Breast epithelium (tissue), 4 donors: ENCODE measurements at places on chromosomes 5 and 9. TPM values are rescaled to one million over a fixed set of nuclear protein-coding genes. Genes with fewer than 3 reads are reported as not detected.

Gene FGF18
- total RNA-seq = 0.16 TPM

Gene TCF7
- 2.1 TPM for total RNA-seq

Gene SPATA31A3
- total RNA-seq = not detected

Gene IRX2
- 69.4 TPM for total RNA-seq

Gene MARCOL
- total RNA-seq = not detected

Gene RNF130
- 267 TPM for total RNA-seq

Gene OCLN
- 35.7 TPM for total RNA-seq

GRCh38 chr9:136309101-136309801 lies 5.4 kb upstream of the CCDC187 start:
- no peaks in the 10 kb centered on the region for H3K4me1 ChIP-seq
- peaks cover 7% of the 10 kb centered on the region for H3K27me3 ChIP-seq
- no peak overlapping the region for H3K4me3 ChIP-seq
- no peaks in the 10 kb centered on the region for H3K36me3 ChIP-seq
- no peak overlapping the region for H3K27ac ChIP-seq
- DNase-seq = no peak

- DNase-seq = no peak
- H3K4me1 ChIP-seq = no peaks in the 10 kb centered on the region
- H3K36me3 ChIP-seq = no peaks in the 10 kb centered on the region
- H3K4me3 ChIP-seq = no peak overlapping the region
- H3K27ac ChIP-seq = no peak overlapping the region
- H3K27me3 ChIP-seq = no peaks in the 10 kb centered on the region
These were observed 389.4 kb upstream of the SLC24A2 start for GRCh38 chr9:20178197-20178596.

GRCh38 chr5:50794812-50795211 lies 128.4 kb downstream of the PARP8 start:
- DNase-seq = no peak
- no peaks in the 10 kb centered on the region for H3K4me1 ChIP-seq
- H3K4me3 ChIP-seq = no peak overlapping the region
- no peak overlapping the region for H3K27ac ChIP-seq

- no peak overlapping the region for H3K4me3 ChIP-seq
- H3K27ac ChIP-seq = no peak overlapping the region
- no peaks in the 10 kb centered on the region for H3K27me3 ChIP-seq
- DNase-seq = peak; percentile 39
- H3K36me3 ChIP-seq = no peaks in the 10 kb centered on the region
These were observed 45.2 kb downstream of the RNF130 start for GRCh38 chr5:180026320-180026719.

- peaks cover 5% of the 10 kb centered on the region for H3K4me1 ChIP-seq
- no peaks in the 10 kb centered on the region for H3K36me3 ChIP-seq
- no peak for DNase-seq
- H3K4me3 ChIP-seq = peak overlapping the region; percentile 71
- H3K27me3 ChIP-seq = peaks cover 81% of the 10 kb centered on the region
- no peak overlapping the region for H3K27ac ChIP-seq
These were observed 1.8 kb downstream of the LHX6 start for GRCh38 chr9:122226758-122227574.

DNA sequence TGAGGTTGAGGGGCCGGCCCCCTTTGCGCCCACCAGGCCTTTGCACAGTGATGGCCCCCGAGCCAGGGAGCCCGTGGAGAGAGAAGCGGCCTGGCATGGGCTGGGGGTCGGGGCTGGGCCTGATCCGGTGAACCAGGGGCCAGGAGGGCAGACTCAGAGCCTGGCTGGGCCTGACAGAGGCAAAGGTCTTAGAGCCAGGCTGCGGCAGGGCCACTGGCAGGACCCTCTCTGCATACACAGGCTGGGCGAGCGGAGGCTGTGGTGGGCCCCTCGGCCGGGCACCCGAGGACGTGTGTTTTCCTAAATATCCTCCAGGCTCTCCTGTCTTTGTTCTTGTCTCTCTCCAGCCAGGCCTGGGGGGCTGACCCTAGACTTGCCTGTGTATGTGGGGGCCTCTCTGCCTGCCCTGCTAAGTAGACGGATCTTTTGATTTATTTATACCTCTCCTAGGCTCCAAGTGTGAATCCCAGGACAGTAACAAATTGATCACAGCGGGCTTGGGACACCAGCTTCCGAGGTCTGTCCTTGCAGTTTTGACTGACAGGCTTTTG lies 933 bp downstream of the NEK6 start:
- H3K36me3 ChIP-seq = no peaks in the 10 kb centered on the region
- no peak for DNase-seq
- no peaks in the 10 kb centered on the region for H3K27me3 ChIP-seq
- peak overlapping the region; percentile 96 for H3K27ac ChIP-seq

DNA sequence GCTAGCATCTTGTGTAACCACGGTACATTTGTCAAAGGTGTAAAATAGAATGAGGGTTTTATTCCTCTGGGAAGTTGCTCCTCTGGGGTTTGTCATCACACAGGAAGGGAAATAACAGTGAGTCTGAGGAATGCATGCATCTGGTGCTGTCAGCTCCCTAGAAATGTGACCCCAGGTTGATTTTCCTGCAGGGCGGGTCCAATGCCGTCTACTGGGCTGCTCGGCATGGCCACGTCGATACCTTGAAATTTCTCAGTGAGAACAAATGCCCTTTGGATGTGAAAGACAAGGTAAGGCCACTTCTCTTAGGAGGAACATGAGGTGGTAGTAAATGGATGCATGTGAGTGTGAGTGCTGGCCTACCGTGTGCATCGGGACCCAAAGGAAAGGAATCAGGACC lies 78.8 kb upstream of the CTSL start:
- no peak for DNase-seq
- no peak overlapping the region for H3K4me3 ChIP-seq
- no peak overlapping the region for H3K27ac ChIP-seq
- H3K4me1 ChIP-seq = peaks cover 6% of the 10 kb centered on the region

DNA sequence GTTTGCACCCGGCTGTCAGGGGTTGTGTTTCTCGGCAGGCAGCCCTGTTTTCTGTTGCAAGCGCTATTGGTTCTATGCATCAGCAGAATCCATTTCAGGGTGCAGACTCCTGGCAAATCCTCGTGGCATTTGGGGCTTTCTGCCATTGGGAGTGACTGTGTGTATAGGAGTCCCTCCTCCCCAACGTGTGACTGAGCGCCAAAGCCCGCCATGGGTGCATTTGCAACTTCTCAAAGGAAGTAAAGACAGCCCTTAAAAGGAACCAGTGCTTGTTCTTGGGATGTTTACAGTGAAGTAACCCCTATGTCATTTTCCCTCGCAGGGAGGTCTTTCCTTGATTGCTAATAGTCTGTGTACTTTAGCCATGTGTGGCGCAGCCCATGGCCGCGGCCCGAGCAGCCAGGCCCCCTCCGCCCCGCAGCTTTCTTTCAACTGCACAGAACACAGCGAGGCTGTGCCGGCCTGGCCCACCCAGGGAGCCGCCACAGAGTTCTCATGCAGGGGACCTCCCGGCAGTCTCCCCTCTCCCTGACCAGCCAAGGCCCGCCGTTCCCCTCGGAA lies 175.6 kb downstream of the HSD17B3 start:
- H3K27me3 ChIP-seq = no peaks in the 10 kb centered on the region
- no peaks in the 10 kb centered on the region for H3K4me1 ChIP-seq
- no peak overlapping the region for H3K27ac ChIP-seq

DNA sequence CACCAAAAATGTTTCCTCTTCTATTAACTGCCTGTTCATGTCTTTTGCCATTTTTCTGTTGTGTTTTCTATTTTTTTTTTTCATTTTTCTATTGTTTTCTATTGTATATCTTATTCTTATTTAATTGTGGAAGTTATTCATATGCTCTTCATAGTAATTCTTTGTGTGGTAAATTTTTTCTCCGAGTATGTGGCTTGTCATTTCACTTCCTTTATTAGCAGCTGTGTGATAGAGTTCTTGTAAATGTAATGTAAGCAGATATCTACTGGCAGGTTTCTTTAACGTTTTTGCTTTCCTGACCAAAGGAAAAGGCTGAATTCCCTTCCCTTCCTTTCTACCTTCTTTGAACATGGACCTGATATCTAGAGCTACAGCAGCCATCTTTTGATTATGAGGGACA lies 5.8 kb upstream of the PLPP1 start:
- no peaks in the 10 kb centered on the region for H3K36me3 ChIP-seq
- no peaks in the 10 kb centered on the region for H3K4me1 ChIP-seq

GRCh38 chr5:71973563-71973962 lies 133.7 kb upstream of the MAP1B start:
- no peaks in the 10 kb centered on the region for H3K27me3 ChIP-seq
- no peaks in the 10 kb centered on the region for H3K36me3 ChIP-seq
- no peak for DNase-seq
- H3K27ac ChIP-seq = peak overlapping the region; percentile 57
- H3K4me3 ChIP-seq = no peak overlapping the region

DNA sequence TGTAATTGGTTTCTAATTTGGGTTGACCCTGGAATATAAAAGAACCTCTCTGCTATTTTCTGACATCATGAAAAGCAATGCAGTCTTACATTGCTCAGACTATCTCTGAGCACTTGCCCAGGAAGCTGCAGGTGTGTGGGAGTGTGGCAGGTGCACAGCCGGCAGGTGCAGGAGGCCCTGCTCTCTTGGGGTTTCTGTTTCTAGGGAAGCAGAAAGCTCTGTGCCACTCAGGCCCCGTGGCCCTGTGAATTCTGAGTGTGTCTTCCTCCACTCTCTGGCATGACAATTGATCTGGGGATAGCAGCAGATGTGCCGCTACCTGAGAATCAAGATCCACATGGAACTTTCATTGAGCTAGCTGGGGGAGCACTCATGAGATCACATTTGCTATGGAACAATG lies 45.7 kb upstream of the IRX2 start:
- H3K36me3 ChIP-seq = no peaks in the 10 kb centered on the region
- no peaks in the 10 kb centered on the region for H3K4me1 ChIP-seq
- no peak overlapping the region for H3K4me3 ChIP-seq
- H3K27me3 ChIP-seq = no peaks in the 10 kb centered on the region

GRCh38 chr9:136494012-136494411 lies 11.2 kb upstream of the SEC16A start:
- H3K27ac ChIP-seq = no peak overlapping the region
- DNase-seq = no peak
- no peaks in the 10 kb centered on the region for H3K4me1 ChIP-seq
- H3K4me3 ChIP-seq = no peak overlapping the region

DNA sequence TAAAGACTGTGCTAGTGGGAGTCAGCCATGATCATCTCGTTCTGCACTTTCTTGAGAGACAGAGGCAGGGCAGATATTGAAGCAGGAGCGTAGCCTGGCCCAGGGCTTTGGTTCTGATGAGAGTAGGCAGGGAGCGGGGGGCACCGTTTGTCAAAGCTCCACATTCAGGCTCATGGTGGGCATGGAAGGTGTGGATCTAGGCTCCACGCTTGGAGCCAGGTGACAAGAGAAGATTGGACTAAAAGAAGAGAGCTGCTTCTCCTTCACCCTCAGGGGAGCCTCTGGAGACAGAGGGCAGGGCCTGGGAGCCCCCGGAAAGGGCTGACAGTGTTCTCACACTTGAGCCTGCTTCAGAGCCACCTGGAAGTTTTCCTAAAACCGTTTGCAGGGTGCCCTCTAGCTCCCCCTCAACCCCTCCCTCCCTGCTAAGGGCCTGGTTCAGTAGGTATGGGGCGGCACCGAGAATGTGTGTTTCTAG lies 24.7 kb upstream of the FCN2 start:
- no peak for DNase-seq
- no peaks in the 10 kb centered on the region for H3K4me1 ChIP-seq
- H3K4me3 ChIP-seq = no peak overlapping the region
- no peaks in the 10 kb centered on the region for H3K27me3 ChIP-seq

GRCh38 chr9:35912791-35913400 lies 3.6 kb downstream of the SPAAR start:
- peaks cover 34% of the 10 kb centered on the region for H3K4me1 ChIP-seq
- H3K27ac ChIP-seq = peak overlapping the region; percentile 48
- no peaks in the 10 kb centered on the region for H3K36me3 ChIP-seq
- H3K27me3 ChIP-seq = no peaks in the 10 kb centered on the region
- H3K4me3 ChIP-seq = peak overlapping the region; percentile 23
- no peak for DNase-seq

- no peaks in the 10 kb centered on the region for H3K27me3 ChIP-seq
- H3K4me3 ChIP-seq = no peak overlapping the region
- H3K36me3 ChIP-seq = peaks cover 7% of the 10 kb centered on the region
- no peaks in the 10 kb centered on the region for H3K4me1 ChIP-seq
These were observed 21.5 kb upstream of the SLC6A3 start for GRCh38 chr5:1466631-1467265.

- no peak overlapping the region for H3K27ac ChIP-seq
- H3K27me3 ChIP-seq = no peaks in the 10 kb centered on the region
- no peaks in the 10 kb centered on the region for H3K36me3 ChIP-seq
- no peak overlapping the region for H3K4me3 ChIP-seq
- DNase-seq = no peak
These were observed 9.3 kb upstream of the DNAJB5 start for GRCh38 chr9:34980181-34980761.

GRCh38 chr5:83118976-83119375 lies 41.6 kb downstream of the XRCC4 start:
- H3K27me3 ChIP-seq = no peaks in the 10 kb centered on the region
- H3K4me1 ChIP-seq = no peaks in the 10 kb centered on the region
- H3K36me3 ChIP-seq = no peaks in the 10 kb centered on the region
- H3K27ac ChIP-seq = no peak overlapping the region
- no peak for DNase-seq

DNA sequence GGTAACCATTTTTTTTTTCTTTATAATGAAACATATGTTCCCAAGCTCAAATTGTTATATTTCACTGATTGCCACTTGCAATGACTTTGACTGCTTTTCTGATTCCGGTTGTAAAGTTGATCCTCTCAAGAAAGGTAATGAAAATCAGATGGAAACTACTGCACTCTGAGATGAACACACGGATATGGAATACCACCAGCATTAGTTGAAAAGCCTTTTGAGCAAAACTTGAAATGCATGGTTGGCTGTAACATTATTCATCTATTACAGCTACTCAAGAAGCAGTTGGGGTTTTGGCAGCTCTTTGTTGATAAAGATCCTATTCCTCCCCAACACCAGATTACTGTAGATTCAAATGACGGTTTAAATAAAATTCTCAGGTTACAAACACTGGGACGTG lies 591.6 kb upstream of the DMAC1 start:
- DNase-seq = no peak
- no peaks in the 10 kb centered on the region for H3K27me3 ChIP-seq
- H3K4me1 ChIP-seq = no peaks in the 10 kb centered on the region
- H3K4me3 ChIP-seq = no peak overlapping the region
- H3K36me3 ChIP-seq = no peaks in the 10 kb centered on the region
- H3K27ac ChIP-seq = no peak overlapping the region
